ENCODE measurements at places on chromosomes 16 and 17. TPM values are rescaled to one million over a fixed set of nuclear protein-coding genes. Genes with fewer than 3 reads are reported as not detected.

Gene ASB16
- not detected for total RNA-seq

Gene CCDC78
- total RNA-seq: 0.53 TPM

Gene TEX14
- not detected for total RNA-seq

Gene ENPP7
- total RNA-seq: 2.2 TPM

Gene PSMB3
- total RNA-seq: 517 TPM

Gene HEATR9
- total RNA-seq: not detected

Gene ASIC2
- total RNA-seq: not detected

Gene SPAG5
- 98.0 TPM for total RNA-seq

Gene OMG
- total RNA-seq: not detected

GRCh38 chr16:56716761-56717160, 13.2 kb upstream of the NUP93 start:
- no peaks in the 10 kb centered on the region for H3K4me1 ChIP-seq
- H3K27me3 ChIP-seq: no peaks in the 10 kb centered on the region
- H3K27ac ChIP-seq: no peak overlapping the region
- no peaks in the 10 kb centered on the region for H3K36me3 ChIP-seq
- no peak for DNase-seq

GRCh38 chr17:46013502-46014165, 14.6 kb downstream of the STH start:
- H3K36me3 ChIP-seq: no peaks in the 10 kb centered on the region
- DNase-seq: peak; percentile 82
- peaks cover 49% of the 10 kb centered on the region for H3K4me1 ChIP-seq
- H3K4me3 ChIP-seq: peak overlapping the region; percentile 18

DNA sequence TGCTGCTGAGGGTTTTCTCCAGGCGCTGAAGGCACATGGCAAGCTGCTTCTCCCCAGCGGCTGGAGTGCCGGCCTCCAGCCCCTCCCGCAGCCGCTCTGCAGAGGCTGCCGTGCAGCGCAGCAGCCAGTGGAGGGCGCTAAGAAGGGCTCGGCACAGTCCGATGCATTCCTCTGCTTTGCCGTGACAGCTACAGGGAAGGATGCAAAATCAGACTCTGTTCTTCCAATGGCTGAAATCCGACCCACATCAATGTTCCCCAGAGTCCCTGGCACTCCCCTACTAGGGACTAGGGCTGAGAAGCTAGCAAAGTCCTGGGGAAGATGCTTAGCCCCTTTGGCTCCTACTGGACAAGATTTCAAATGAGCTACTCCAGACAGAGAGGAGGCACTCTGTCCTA, 19.0 kb downstream of the MED24 start:
- no peaks in the 10 kb centered on the region for H3K27me3 ChIP-seq
- peaks cover 12% of the 10 kb centered on the region for H3K4me1 ChIP-seq
- no peak overlapping the region for H3K4me3 ChIP-seq
- H3K27ac ChIP-seq: no peak overlapping the region
- no peak for DNase-seq
- peaks cover 30% of the 10 kb centered on the region for H3K36me3 ChIP-seq

DNA sequence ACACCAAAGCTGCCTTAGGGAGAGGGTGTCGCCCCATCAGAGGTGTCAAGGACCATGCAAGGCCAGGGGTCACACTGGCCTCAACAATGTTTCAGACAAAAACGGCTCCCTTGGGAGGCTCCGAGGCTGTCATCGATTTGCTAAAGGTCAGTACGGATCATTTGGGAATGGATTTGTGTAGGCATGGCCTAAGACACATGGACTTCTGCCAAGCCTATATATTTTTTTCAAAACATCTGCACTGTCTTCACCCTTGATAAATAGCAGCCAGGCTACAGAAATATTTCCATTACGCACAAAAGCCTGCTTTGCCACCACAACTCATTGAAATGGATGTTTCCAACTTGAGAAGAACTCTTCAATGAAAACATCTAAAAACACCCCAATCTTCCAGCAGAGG, 10.3 kb downstream of the CUEDC1 start:
- no peak overlapping the region for H3K27ac ChIP-seq
- H3K4me3 ChIP-seq: no peak overlapping the region
- H3K4me1 ChIP-seq: peaks cover 71% of the 10 kb centered on the region
- H3K27me3 ChIP-seq: no peaks in the 10 kb centered on the region
- DNase-seq: no peak

GRCh38 chr17:57540596-57540995, 204.5 kb downstream of the CCDC182 start:
- no peak overlapping the region for H3K4me3 ChIP-seq
- H3K27ac ChIP-seq: no peak overlapping the region
- H3K36me3 ChIP-seq: peaks cover 3% of the 10 kb centered on the region
- DNase-seq: no peak
- no peaks in the 10 kb centered on the region for H3K27me3 ChIP-seq
- H3K4me1 ChIP-seq: peaks cover 85% of the 10 kb centered on the region

GRCh38 chr17:39100530-39100929, 50.9 kb downstream of the PLXDC1 start:
- peaks cover 5% of the 10 kb centered on the region for H3K27me3 ChIP-seq
- H3K4me3 ChIP-seq: no peak overlapping the region
- H3K4me1 ChIP-seq: peaks cover 18% of the 10 kb centered on the region
- H3K36me3 ChIP-seq: no peaks in the 10 kb centered on the region

GRCh38 chr16:53518550-53519416, 15.8 kb upstream of the AKTIP start:
- H3K4me3 ChIP-seq: no peak overlapping the region
- H3K27me3 ChIP-seq: no peaks in the 10 kb centered on the region
- H3K36me3 ChIP-seq: no peaks in the 10 kb centered on the region
- no peak for DNase-seq
- H3K27ac ChIP-seq: no peak overlapping the region

GRCh38 chr17:40190197-40191021, 13.1 kb downstream of the RAPGEFL1 start:
- DNase-seq: peak; percentile 59
- H3K4me3 ChIP-seq: peak overlapping the region; percentile 61

GRCh38 chr17:57939797-57940196, 15.4 kb downstream of the CUEDC1 start:
- no peaks in the 10 kb centered on the region for H3K27me3 ChIP-seq
- H3K4me1 ChIP-seq: peaks cover 74% of the 10 kb centered on the region
- no peak overlapping the region for H3K27ac ChIP-seq
- no peaks in the 10 kb centered on the region for H3K36me3 ChIP-seq
- no peak for DNase-seq

DNA sequence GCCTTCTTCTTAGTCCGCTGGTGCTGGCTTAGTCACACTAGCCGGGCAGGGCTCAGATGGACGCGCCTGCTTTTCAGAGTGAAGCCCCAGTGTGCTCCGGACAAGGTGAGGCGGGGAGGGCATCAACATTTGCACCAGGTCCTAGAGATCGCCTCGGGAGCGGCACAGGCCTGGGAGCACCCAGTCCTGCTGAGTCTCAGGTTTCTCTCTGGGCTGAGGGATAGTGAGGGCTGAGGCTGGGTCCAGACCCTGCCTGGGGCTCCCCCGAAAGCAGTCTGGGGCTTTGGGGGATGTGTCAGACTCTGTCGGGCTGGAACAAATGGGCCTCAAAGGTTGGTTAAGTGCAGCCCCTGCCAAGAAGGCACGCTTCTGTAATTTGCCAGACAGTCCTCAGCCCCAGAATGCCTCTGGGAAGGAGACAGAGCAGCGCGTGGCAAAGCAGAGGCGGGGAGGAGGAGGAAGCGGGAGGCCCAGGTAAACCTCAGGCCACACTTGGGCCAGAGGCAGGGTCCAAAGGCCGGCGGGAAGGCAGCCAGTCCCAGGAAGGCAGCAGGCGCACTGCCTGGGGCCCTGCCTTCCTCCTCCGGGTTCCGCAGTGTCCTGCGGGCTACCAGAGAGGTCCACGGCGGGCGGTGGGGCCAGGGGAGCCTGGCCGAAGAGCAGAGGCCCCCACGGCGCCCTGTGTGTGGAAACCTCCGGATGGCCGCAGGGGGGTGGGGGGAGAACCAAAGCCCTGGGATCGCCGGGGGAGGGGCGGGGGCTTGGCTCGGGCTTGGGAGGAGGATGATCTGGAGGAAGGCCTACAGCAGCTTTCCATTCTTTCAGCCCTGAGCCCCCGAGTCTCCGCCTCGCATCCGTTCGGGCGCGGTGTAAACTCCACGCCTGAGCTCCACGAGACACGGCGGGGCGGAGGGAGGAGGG, 39.5 kb upstream of the ATP2A3 start:
- H3K27ac ChIP-seq: peak overlapping the region; percentile 68
- H3K4me1 ChIP-seq: peaks cover 32% of the 10 kb centered on the region
- peak overlapping the region; percentile 63 for H3K4me3 ChIP-seq
- H3K36me3 ChIP-seq: peaks cover 21% of the 10 kb centered on the region
- no peaks in the 10 kb centered on the region for H3K27me3 ChIP-seq

DNA sequence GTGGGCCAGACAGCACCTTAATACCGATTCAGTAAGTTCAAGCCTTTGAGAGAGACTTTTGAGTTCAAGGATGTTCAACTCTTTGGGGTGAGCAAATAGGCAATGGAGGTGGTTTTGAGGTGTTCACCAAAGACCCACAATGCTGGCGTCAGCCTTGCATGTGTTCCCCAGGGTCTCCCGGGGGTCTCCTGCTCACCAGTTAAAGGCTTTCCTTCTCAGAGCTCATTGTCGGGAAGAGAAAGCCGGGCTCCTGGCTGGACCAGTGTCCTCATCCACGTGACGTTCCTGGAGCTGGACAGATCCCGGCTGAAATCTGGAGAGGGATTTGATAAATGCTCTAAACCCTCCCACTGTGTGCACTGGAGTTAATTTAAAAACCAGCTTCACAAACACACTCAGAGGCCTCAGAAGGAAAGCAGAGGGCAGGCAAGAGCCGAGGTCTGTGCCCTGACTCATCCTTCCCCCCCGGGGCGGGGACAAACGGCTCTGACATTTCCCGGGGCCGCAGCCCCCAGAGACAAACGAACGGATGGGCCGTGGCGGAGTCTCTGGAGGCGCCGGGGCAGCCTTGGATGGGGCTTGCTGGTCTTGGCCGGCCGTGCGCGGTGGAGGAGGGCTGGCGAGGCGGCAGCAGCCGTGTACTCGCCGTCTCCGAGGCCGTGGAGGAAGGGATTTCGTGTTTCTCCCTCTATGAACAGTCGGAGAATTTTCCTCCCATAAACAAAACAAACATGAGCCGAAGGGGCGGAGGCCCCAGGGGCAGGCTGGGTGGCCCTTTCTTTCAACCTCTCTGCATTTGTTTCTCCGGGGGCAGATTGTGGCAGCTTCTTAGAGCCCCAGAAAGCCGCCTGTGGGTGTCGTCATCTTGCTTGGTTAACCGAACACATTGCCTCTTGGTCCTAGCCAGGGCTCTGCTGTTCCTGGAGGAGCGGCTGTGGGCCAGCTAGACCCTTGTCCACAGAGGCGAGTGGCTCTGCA, 94.2 kb downstream of the NTN1 start:
- H3K4me1 ChIP-seq: peaks cover 12% of the 10 kb centered on the region
- H3K27me3 ChIP-seq: peaks cover 1% of the 10 kb centered on the region
- H3K4me3 ChIP-seq: peak overlapping the region; percentile 60
- no peaks in the 10 kb centered on the region for H3K36me3 ChIP-seq
- no peak overlapping the region for H3K27ac ChIP-seq

GRCh38 chr17:2452216-2452750, 51.4 kb upstream of the MNT start:
- no peaks in the 10 kb centered on the region for H3K27me3 ChIP-seq
- DNase-seq: no peak
- no peaks in the 10 kb centered on the region for H3K4me1 ChIP-seq
- H3K4me3 ChIP-seq: no peak overlapping the region

DNA sequence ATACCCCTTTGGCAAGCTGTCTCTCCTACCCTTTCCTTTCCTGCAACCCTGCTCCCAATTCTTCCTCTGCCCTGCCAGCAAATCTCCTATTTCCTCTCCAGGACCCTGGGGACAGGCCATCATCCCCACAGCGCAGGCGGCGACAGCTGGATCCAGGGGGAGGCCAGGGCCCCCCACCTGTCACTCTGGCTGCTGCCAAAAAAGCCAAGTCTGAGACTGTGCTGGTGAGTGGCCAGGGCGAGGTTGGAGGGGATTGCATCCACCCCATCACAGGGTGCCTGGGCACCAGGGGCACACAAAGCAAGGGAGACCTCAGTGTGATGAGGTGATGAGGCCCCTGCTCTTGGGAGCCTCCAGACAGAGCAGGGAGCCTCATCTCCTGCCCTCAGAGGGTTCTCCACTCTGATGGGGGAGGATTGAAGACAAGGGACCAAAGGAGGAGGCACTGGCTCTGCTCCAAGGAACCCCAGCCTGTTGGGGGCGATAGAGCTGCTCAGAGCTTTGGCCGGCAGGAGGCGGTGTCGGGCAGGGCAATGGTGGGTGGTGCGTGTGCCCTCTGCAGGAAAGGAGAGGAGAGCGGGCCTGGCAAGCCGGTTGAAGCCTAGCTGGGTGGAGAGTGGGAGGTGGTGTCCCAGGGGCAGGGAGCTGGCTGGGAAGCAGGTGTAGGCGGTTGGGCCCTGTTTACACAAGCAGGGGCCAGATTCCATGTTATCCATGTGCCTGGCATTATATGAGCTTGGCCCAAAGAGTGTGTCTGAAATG, 15.6 kb upstream of the PDK2 start:
- H3K27me3 ChIP-seq: no peaks in the 10 kb centered on the region
- H3K36me3 ChIP-seq: no peaks in the 10 kb centered on the region
- peak; percentile 75 for DNase-seq
- H3K4me3 ChIP-seq: no peak overlapping the region
- no peaks in the 10 kb centered on the region for H3K4me1 ChIP-seq

- H3K27me3 ChIP-seq: no peaks in the 10 kb centered on the region
- H3K4me3 ChIP-seq: peak overlapping the region; percentile 98
- H3K36me3 ChIP-seq: peaks cover 30% of the 10 kb centered on the region
- DNase-seq: peak; percentile 92
- peaks cover 60% of the 10 kb centered on the region for H3K4me1 ChIP-seq
- peak overlapping the region; percentile 97 for H3K27ac ChIP-seq
Measured at GRCh38 chr16:30956601-30957455, 726 bp upstream of the SETD1A start.

DNA sequence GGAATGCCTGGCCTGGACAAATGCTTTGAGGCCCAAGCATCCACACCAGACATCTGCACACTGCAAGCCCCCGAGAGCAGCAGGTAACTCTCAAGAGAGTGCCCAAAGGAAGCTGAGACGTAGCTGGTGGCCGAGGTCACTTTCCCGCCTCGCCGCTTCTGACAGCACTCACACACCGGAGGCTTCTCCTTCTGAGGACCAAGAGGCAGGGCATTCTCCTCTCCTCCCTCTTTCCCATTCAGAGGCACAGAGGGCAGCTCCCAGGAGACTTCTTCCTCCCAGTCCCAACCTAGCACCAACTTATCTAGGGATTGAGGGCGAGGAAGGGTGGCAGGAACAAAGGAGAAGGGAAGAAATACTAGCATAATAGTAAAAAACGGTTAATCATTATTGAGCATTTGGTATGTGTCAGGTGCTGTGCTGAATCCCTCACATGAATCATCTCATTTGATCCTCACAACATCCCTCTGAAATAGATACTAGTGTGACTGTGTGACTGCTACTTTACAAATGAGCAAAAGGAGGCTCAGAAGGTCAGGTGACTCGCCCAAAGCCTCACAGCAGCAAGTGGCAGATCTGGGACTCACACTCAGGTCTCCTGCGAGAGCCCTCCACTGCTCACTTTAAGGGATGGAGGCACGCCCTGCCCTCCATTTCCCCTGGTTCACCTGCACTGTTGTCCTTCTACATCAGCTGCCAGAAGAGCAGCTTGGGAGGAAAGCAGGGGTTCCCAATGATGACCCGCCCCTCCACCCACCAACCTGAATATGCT, 41.8 kb downstream of the MYO18A start:
- DNase-seq: no peak
- H3K36me3 ChIP-seq: peaks cover 16% of the 10 kb centered on the region
- no peak overlapping the region for H3K4me3 ChIP-seq
- H3K27ac ChIP-seq: no peak overlapping the region
- no peaks in the 10 kb centered on the region for H3K27me3 ChIP-seq
